ENCODE measurements at places on chromosomes 16 and 17.

DNA sequence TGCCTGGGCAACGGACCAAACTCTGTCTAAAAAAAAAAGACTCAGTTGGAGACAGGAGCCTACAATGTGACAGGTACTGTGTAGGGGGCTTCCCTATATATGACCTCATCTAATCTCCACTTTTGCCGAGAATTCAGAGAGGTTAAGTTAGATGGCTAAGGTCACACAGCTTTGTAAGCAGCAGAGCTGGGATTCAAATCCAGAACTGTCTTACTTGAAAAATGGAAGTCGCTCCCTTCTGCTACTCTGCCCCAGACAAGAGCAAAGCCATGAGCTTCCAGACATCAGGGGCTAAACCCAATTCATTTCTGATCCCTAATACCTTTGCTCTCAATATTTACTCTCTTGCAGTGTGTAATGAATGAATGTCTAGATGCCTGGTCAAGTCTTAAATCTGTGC, 41.5 kb upstream of the ABCC12 start:
- DNase-seq = no peak

GRCh38 chr17:19278729-19279128, 41.6 kb downstream of the EPN2 start:
- no peak for DNase-seq

- DNase-seq = no peak
Measured at GRCh38 chr16:19968891-19969683, 84.4 kb upstream of the GPRC5B start.

DNA sequence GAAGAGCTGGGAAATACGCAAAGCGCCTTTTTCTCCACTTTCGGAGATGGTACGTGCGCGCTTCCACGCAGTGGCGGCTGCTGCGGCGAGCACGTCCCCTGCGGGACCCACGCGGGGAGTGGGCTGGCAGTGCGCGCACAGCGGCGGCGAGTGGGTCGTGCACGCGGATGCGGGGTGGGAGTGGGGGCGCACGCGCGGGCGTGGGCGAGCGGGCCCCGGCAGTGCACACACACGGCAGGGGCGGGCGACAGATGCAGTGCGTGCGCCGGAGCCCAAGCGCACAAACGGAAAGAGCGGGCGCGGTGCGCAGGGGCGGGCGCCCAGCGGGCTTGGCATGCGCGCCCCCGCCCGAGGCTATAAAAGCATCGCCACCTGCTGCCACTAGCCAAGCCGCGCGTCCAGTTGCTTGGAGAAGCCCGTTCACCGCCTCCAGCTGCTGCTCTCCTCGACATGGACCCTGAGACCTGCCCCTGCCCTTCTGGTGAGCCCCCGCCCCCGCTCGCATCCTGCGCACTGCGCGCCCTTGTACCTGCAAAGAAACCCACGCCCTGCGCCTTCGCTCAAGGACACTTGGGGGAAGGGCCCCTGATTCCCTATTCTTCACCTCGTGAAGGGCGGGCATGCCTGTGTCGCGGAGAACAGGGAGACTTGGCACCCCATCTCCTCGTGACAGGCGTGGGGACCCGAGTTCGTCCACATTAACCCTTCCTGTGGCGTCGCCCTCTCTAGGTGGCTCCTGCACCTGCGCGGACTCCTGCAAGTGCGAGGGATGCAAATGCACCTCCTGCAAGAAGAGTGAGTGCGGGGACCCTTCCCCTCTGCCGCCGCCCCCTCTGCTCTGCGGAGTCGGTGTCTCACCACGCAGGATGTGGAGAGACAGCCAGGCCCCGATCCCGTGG, at the start of gene MT3:
TSS of gene MT3 (plus strand) at position 388 of the 899 bp plus-strand sequence. CDS start at position 451, 63 bp downstream.
- DNase-seq = no peak

DNA sequence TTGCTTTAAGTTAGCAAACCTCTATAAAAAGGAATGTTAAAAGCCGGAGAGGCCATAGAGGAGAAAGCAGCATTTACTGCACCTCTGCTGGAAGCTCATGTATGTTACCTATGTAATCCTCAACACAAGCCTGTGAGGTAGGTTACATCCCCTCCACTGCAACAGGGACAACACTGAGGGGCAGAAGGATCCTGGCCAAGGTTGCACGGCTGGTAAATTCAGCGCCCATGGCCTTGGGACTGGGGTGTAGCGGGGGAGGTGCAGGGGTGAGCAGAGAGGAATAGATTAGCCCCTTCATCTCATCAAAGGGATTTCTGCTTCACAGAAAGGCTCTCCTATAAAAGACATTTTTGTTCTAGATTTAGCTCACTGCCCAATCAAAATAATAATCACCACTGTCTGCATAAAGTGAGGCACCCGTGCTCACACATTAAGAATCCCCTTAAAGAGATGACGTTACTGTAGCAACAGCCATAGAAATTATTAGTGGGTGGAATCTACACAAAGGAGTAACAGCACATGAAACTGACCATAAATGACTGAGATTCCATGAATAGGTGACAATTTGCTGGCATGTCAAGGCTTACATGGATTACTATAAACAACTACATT, 3.3 kb downstream of the ZCCHC14 start:
- no peak for DNase-seq

DNA sequence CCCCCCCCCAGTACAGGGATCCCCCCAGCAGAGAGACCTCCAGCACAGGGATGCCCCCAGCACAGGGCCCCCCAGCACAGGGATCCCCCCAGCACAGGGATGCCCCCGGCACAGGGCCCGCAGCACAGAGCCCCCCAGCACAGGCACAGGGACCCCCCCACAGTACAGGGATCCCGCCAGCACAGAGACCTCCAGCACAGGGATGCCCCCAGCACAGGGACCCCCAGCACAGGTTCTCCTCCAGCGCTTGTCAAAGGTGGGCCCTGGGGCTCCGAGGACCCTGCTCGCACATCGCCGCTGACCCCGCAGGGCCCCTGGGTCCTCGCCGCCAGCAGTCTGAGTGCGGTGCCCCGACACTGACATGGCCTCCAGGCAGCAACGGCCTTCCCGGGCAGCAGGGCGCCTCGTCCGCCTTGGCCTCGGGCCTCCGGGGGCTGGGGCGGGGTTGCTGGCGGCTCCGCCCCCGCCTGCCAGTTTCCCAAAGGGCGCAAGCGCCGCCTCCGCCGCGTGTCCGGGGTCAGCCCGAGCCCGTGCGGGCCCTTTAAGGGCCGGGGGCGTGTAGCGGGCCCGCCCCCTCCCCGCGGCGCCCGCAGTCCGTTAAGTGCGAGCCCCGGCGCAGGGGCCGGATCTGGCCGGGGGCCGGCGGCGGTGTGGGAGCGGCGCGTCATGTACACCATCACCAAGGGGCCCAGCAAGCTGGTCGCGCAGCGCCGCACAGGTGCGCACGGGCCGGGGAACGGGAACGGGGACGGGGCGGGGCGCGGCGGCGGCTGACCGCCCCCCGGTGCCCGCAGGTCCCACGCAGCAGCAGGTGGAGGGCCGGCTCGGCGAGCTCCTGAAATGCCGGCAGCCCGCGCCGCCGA, at the start of gene MCRIP2:
TSS of gene MCRIP2 (plus strand) at position 503 of the 863 bp plus-strand sequence. CDS start at position 667, 164 bp downstream.
- peak; percentile 68 for DNase-seq

DNA sequence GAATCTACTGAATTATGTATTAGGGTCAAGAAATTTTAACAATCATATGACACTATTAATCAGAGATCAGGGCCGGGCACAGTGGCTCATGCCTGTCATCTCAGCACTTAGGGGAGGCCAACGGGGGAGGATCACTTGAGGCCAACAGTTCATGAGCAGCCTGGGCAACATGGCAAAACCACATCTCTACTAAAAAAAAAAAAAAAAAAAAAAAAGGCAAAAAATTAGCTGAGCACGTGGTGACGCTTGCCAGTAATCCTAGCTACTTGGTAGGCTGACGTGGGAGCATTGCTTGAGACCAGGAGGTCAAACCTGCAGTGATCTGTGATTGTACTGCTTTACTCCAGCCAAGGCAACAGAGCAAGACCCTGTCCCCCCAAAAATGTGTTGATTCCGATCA, 52.5 kb upstream of the CLEC3A start:
- no peak for DNase-seq

DNA sequence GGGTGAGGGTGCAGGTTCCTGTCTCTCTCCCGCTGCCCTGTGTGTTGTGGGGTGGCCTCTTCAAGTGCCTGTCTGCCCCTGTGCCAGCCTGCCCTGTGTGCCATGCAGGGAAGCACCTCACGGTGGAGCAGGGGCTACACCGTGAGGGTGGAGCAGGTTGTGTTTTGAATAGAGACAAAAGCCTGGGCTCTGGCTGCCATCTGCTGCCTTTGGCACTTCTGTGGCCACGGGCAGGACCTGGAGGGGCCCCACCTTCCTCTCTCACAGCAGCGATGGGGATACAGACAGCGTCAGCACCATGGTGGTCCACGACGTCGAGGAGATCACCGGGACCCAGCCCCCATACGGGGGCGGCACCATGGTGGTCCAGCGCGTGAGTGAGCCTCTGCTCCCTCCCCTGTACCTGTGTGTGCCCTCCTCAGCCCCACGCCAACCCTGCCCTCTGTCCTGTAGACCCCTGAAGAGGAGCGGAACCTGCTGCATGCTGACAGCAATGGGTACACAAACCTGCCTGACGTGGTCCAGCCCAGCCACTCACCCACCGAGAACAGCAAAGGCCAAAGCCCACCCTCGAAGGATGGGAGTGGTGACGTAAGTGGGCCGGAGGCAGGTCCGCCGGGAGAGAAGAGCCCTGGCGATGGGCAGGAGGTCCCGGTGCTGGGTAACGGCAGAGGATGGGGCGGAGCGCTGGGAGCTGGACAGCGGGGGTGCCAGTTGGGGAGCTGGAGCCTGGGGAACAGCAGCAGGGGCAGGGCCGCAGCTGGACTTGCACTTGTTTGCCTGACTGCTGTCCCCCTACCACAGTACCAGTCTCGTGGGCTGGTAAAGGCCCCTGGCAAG, 5.4 kb upstream of the C17orf107 start:
- no peak for DNase-seq

- no peak for DNase-seq
Measured at GRCh38 chr17:6509031-6509771, 47.2 kb downstream of the PITPNM3 start.

- DNase-seq = no peak
Measured at GRCh38 chr16:80369138-80369958, 171.4 kb upstream of the DYNLRB2 start.

DNA sequence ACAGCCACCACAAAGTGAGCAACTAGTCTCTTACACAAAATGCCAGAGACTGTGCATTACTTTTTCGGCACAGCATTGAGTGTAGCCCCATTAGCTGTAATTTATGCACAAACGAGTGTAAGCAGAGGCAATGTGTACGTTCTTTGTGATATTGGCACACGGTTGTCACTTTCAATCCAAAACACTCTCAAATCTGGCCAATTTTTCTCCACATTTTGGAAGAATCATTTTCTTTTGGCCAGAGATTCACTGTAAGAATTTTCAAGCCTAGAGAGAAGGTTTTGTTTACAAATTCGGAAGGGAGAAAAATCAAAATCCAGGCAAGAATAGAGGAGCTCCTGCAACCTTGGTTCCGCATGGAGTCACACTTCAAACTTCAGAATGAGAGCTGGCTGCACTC, 15.4 kb upstream of the KIF2B start:
- DNase-seq = no peak

DNA sequence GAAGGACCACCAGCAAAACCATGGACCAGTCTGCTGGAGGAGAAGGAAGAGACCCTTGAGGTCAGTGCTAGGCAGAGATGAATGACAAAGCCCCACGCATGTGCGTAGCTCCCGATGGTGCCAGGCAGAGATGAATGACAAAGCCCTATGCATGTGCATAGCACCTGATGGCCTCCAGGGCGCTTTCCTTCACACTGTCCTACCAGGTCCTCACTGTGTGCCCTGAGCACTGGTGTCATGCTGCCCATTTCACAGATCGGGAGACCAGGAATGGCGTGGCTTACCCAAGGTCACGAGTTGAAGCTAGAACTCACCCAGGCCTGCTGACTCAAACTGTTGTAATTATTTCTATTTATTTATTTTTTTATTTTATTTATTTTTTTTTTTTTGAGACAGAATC, 149.6 kb downstream of the KATNIP start:
- DNase-seq = no peak

- DNase-seq = no peak
Measured at GRCh38 chr17:55420067-55420775, 1.4 kb downstream of the MMD start.

GRCh38 chr16:276426-277077, 808 bp upstream of the RGS11 start:
- no peak for DNase-seq

GRCh38 chr17:73973586-73974409, 229.7 kb upstream of the RPL38 start:
- DNase-seq = no peak

- no peak for DNase-seq
Measured at GRCh38 chr17:34622862-34623623, 43.7 kb downstream of the TMEM132E start.

- no peak for DNase-seq
Measured at GRCh38 chr17:8062807-8063483, 24.1 kb downstream of the ALOX15B start.

GRCh38 chr17:66542129-66542966, 239.9 kb downstream of the PRKCA start:
- no peak for DNase-seq

- no peak for DNase-seq
Measured at GRCh38 chr16:64617836-64618476, 503.9 kb downstream of the CDH11 start.

DNA sequence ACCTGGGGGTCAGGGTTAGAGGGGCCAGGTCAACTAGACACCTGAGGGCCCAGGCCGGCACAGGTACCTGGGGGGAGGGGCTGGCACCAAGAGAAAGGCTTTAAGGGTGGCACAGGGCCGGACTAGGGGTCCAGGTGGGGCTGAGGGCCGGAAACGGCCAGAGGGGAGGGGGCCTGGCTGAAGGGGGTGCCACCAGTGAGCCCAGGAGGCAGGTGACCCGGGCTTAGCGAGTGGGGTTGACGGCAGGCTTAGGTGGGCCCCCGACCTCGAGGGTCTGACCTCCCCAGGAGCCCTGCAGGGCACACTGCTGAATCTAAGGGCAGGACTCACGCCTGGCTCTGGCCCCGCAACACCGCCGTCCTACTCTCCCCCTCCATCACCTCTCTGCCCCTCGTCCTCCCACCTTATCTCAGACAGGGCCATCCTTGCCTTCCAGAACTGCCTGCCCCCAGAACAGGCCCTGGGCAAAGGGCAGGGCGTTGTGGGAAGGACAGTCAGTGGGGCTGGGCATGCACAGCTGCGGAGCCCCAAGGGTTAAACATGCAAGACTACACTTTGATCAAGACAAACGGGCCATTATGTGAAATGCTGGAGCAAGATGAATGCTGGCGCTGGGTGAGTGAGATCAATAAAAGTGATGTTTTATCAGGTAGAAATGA, 44.4 kb downstream of the ACTG1 start:
- no peak for DNase-seq

- no peak for DNase-seq
Measured at GRCh38 chr17:66746736-66747135, 88.2 kb upstream of the CACNG5 start.

DNA sequence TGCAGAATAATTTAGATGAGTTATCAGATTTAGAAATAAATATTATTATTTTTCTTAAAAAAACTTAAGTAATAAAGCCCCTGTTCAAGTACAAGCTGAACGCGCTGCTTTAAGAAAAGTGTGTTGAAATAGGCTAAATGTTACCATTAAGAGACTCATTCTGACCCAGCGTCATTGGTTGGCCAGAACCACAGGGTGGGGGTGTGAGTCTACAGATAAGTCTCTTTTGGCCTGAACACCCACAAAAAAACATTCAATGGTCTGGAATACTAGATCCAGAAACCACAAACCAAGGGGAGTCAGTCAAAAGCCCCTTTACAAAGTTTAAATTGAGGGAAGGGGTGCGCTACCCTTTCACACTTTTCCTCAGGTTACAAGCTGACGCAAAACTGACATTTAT, 776.1 kb downstream of the KCNJ2 start:
- DNase-seq = no peak

Measured in activated CD8-positive, alpha-beta memory T cell treated with anti-CD3 and anti-CD28 coated beads for 48 hours (primary cell).